ACHN (cell line): ENCODE measurements at places on chromosomes 12 and 14.

- DNase-seq = peak; percentile 80
Observed at GRCh38 chr14:58166005-58166983, 14.3 kb upstream of the ARMH4 start.

GRCh38 chr14:36134038-36134437, 42.5 kb downstream of the PTCSC3 start:
- no peak for DNase-seq

- DNase-seq = no peak
Observed at GRCh38 chr12:103875666-103876065, 34.6 kb upstream of the NT5DC3 start.

DNA sequence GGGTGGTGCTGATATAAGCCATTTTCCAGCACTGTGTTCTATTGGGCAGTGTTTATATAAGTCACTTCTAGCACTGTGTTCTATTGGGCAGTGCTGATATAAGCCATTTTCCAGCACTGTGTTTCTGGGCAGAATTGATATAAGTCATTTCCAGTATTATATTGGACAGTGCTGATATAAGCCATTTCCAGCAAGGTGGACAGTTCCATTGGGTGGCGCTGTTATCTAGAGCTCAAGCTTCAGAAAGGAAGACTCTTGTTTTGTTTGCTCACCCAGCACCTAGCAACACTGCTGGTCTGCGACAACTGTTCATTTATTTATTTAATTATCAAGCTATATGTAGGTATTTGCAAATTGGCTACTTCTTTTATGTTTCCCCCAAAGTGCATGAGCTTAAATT, 690.3 kb downstream of the AACS start:
- no peak for DNase-seq

GRCh38 chr12:56157201-56158028, 744 bp upstream of the MYL6 start:
- DNase-seq = peak; percentile 95

- no peak for DNase-seq
Observed at GRCh38 chr12:93115198-93115601, 186.1 kb upstream of the EEA1 start.

GRCh38 chr12:26817183-26817591, 15.8 kb downstream of the ITPR2 start:
- no peak for DNase-seq

DNA sequence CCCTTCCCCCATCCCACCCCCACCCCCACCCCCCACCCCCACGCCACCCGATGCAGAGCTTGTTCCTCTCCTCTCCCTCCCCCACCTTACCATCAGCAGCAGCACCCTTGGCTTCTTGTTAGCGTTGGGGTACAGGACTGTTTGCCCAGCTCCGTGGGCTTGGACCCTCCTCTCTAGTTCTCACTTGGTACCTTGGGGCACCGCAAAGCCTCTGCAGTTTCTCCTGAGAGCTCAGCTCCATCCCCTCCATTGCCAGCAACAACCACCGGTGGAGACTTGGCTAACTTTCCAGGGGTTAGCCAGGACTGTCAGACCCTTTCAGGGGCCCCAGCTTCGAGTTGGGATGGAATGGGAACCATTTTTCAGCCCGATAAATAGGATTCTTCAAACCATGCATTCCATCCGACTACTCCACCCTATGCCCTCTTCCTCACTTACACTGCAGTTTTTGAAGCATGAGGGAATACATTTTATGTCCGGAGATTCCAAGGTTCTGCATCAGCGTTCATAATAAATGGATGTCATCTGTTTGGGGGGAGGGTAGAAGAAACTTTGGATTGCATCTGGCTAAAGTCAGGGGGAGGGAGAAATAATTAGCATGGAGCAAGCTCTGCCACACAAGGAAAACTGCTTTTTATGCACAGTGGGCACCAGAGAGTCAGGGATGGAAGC, 1.1 kb downstream of the SCN8A start:
- DNase-seq = peak; percentile 30

DNA sequence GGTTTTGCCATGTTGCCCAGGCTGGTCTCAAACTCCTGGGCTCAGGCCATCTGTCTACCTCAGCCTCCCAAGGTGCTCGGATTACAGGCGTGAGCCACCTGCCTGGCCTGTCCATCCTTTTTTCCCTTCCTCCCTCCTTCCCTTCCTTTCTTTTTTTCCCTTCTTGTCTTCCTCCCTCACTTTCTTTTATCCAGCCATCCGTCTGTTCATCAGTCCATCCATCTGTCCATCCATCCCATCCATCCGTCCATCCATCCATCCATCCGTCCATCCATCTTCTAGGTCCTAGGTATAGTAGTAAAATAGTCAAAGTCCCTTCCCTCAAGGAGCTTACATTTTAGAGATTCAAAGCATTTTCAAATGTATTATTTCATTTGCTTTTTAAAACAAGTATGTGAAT, 56.8 kb downstream of the CRADD start:
- DNase-seq = no peak

GRCh38 chr12:89085421-89085820, 266.9 kb downstream of the DUSP6 start:
- DNase-seq = no peak

- no peak for DNase-seq
Observed at GRCh38 chr14:61504901-61505300, 183.5 kb downstream of the PRKCH start.

- no peak for DNase-seq
Observed at GRCh38 chr12:41527062-41527461, 338.9 kb downstream of the PDZRN4 start.

DNA sequence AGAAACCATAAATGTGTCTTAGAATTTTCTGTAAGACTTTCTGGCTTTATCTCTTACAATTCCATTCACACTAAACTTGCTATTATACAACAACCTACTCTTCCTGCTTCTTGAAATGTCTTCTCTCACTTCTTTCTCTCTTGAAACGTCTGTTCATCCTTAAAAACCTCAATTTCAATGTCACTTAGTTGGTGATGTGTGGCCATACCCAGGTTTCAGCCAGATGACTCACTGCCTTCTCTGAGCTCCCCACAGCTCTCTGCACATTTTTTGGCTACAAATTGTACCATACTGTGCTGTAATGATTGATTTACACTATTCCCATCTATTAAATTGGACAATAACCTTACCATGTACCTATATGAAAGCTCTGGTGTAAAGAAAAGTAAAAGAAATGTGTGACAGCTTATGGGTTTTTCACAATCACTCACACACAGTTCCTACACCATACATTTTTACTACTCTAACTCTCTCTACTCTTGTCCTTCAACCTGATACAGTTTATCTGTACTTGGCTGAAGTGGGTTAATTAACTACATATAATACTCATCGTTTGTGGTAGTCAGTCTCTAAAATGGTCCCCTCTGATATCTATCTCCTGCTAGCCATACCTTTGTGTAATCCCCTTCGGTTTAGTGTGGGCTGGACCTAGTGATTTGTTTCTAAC, 222.1 kb downstream of the NELL2 start:
- DNase-seq = no peak

DNA sequence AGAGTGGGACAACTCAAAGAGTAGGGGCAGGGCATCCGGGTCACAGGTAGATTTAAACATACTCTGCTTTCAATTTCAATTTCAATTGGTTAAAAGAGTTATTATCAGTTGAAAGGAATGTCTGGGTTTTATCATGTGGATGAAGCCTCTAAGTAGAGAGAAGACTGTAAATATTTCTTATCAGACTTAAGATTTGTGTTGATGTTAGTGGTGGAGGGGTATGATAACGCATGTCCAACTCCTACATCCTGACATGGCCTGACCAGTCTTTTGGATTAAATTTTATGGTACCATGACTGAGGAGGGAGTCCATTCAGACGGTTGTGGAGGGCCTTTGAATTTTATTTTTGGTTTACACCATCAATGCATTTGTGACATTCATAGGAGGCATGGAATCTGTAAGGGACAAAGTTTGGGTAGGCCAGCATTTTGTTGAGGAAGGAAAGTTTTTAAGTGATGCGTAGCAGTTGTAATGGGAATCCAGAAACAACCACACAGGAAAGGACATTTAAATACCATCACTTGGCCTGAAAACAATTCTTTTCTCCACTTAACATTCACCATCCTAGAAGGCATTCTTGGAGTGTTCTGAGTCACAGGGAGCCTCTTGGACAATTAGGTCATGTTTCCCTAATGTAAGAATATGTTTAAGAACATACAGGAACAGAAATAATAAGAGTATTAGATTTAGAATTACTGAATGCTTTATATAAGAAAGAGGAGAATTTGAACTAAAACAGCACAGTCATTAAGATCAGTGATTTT, 371.9 kb downstream of the ATP23 start:
- DNase-seq = peak; percentile 6

DNA sequence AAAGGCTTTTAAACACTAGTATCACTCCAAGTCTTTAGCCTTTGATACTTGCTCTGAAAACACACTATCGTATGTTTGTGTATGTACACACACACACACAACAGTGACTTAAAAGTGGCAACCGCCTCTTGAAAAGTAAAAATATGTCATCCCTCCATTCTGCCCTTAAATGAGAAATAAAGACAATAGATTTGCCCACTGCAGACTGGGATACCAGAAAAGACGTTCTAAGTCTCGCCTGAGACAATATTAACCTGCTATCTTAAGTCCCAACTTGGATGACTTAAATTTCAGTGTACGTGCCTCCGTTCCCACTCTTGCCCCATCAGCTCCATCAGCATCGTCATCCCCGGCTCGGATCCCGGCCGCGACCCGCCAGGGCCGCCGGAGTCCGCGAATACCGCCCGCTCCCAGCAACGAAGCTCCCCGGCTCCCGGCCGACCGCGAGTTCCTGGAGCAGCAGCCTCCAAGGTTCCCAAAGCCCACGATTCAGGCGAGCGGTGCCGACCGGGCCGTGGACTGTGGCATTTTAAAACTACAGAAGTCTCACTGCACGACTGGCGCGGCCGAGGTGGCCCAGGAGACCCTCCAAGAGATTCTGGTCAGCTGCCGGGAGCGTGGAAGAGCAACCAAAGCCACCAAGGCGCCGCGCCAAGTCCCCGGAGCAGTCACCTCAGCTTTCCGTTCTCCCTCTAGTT, 2.8 kb upstream of the ARID2 start:
- DNase-seq = peak; percentile 59

- no peak for DNase-seq
Observed at GRCh38 chr12:85277900-85278597, 2.0 kb upstream of the ALX1 start.

- no peak for DNase-seq
Observed at GRCh38 chr14:102999227-102999895, 58.0 kb downstream of the CDC42BPB start.

- DNase-seq = no peak
Observed at GRCh38 chr12:5705791-5706190, 239.3 kb downstream of the ANO2 start.

GRCh38 chr12:98073610-98074009, 441.8 kb upstream of the TMPO start:
- DNase-seq = no peak

- DNase-seq = peak; percentile 52
Observed at GRCh38 chr12:71014180-71014785, 93.7 kb upstream of the PTPRR start.

GRCh38 chr12:3295646-3296408, 195.2 kb upstream of the PRMT8 start:
- DNase-seq = no peak

DNA sequence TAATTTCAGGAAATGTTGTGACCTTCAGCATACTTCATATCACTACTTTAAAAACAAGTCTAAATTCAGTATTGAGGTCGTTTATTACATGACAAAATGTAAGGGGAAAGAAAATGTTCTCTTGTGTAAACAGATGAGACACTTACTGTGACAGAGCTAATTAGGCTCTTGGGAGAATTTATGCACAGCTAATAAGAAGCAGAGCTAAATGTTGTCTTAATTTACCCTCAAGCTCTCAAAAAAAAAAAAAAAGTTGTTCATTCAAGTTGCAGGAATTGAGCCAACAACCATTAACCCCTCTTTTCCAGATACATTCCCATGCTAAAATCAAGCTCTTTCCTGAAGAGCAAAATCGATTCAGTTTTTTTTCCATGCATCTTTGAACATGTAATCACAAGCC, 1419.4 kb downstream of the FSCB start:
- DNase-seq = no peak

DNA sequence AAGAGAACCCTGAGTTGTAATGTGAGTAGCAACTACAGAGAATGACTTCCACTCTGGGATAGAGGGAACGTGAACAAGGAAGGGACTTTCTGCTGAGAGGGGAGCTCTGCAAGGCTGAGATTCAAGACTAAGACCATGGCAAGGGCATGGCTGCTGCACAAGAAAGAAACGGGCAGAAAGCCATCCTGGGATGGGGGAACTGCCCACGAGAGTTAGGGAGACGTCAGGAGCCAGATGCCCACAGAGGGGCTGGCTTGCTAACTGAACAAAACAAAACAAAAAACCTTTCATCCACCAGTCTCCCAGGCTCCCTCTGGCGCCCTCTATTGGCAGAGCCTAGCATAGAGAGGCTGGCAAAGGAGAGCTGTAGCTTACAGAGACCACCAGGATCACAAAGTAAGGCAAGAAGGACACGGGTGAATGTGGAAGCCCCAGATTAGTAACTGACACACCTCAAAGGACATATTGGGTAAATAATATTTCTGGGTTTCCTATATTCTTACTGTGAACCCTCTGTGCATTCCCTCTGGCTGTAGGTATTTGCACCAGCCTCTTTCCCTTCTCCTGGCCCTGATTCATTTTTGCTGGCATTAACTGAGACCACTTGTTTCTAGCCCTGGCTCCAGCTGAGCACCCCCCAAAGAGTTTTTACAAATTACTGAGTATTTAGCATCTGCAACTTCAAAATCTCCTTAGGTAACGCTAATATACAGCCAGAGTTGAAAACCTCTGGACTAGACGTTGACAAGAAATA, 338.3 kb downstream of the EMP1 start:
- DNase-seq = peak; percentile 84

- peak; percentile 94 for DNase-seq
Observed at GRCh38 chr12:12899530-12900380, 8.4 kb downstream of the GPRC5A start.

DNA sequence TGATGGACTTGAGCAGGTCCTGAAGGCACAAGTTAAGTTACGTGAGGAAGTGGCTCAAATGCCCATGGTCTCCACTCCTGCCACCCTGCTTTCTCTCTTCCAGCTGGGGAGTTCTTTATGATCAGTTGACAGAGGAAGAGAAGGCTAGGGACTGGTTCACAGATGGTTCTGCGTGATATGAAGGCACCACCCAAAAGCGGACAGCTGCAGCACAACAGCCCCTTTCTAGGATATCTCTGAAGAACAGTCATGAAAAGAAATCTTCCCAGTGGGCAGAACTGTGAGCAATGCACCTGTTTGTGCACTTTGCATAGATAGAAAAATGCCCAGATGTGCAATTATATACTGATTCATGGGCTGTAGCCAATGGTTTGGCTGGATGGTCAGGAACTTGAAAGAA, 162.4 kb upstream of the FSCB start:
- no peak for DNase-seq
